Posterior vena cava (tissue), 2 donors: ENCODE measurements at places on chromosomes 13 and 19. TPM values are rescaled to one million over a fixed set of nuclear protein-coding genes. Genes with fewer than 3 reads are reported as not detected.
A peak's percentile ranks its signal among the peaks of the same experiment; 100 is the strongest.

DNA sequence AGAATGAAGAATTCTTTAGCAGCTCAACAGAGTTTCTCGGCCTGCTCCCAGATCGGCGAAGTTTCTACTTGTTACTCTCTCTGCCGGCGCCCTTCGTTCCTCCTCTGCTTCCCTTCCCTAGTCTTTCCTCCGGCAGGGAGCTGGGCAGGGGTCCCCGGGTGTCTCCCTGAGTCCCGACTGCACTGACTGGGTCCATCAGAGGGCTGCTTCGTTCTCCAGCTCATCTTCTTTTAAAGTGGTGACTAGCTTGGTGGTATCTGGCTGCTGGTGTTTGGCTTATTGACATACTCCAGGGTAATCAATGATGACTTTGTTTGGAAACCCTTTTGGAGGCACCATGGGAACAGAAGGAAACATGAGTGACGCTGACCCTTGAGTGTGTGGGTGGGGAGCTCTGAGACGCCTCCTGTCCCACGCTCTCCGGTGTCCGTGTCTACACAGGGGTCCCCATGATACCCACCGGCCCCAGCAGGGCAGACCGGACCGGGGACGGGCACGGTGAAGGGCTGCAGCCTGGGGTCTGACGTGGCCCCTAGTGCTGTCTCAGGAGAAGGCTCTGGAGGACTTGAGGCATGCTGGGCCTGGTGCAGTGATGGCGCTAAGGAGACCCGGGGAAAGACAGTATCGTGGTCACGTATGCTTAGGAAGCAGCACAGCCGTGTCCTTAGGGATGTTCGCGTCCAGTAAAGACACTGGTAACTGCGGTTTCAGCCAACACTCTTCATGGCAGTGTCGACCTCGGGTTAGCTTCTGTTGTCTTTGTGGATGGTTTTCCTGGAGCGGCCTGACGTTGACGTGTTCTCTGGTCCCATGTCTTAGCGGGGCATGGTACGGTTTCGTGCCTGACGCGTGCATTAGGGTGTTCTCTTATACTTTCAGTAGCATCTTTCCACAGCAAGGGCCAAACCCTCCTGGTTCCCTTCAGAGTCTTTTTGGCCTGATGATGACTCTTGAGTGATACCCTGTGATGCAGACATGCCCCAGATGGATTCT, 23.8 kb downstream of the NAXD start:
- DNase-seq = peak; percentile 74

- no peak for DNase-seq
These were observed 31.1 kb upstream of the SIAH3 start for GRCh38 chr13:45882626-45883025.

- DNase-seq = peak; percentile 75
These were observed 6.1 kb downstream of the ATP13A1 start for GRCh38 chr19:19657397-19657783.

DNA sequence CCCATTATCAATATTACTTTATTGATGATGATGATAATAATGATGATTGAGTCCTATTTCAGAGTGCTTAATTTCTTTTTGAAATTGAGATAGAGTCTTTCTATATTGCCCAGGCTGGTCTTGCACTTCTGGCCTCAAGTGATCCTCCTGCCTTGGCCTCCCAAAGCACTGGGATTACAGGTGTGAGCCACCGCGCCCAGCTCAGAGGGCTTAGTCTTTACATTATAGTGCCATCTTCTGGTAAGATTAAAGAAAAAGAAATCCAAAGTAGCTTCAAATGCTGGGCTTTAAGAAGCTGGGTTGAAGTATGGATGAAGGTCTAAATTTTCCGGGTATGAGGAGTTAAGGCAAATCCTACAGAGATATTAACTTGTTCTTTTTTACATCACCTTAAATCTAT, 3.4 kb upstream of the ZNF333 start:
- DNase-seq = no peak

- DNase-seq = no peak
These were observed 18.4 kb upstream of the RUBCNL start for GRCh38 chr13:46405457-46405856.

- DNase-seq = peak; percentile 95
These were observed 24.8 kb downstream of the ZNF473 start for GRCh38 chr19:50050406-50051227.

DNA sequence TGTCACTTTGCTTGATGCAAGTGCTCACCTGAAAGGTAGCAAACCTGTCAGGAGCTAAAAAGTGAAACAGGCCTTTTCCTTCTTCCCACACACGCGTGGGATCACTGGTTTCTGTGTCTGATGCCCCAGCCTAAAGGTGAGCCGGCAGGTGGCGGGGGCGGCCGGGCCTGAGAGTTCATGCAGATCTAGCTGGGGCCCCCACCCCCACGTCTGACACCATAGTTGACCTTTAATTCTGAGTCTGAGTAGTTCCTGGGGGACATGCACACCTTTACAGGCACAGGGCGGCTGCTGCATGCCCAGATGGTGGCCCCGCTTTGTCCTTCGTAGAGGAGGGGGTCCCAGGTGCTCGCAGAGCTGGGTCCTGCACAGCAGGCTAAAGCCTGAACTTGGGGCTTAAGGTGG, 345.3 kb downstream of the TEX29 start:
- DNase-seq = peak; percentile 70

DNA sequence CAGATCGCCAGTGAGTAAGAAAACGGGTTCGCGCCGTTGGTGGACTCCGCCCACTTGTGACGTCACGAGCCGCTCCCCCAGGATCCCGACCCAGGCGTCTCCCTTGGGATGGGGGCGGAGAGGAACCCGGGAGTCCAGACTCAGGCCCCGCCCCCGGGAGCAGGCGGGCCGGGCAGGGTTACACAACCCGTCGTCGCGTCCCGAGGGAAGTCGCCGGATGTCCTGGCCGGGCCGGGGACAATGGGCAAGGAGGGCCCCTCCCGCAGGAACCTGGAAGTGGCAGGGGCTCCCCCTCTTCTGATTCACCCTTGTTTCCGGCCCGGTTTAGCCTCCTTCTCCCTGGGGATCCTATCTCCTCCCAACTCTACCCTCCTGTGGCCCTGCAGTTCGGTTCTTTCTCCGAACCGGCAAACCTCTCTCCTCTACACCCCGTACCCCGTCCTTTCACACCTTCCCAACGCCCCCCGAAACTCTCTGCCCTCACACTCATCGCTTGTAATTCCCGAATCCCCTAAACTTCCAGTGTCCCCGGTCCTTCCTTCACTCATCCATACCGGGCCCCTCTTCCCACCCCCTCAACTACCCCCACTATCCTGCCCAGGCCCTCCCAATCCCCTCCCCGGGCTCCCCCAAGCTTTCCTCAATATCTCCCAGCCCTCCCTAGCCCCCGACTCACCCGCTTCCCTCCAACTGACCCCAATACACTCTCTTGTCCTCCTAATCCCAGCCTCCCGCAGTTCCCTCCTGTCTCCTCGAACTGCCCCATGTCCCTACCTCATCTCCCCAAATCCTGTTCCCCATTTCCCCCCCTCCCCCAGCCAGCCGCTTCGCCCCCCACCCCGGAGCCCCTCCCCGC, 20.0 kb upstream of the ERCC1 start:
- DNase-seq = peak; percentile 98

GRCh38 chr13:25652764-25653163, 281.0 kb downstream of the ATP8A2 start:
- DNase-seq = no peak

- DNase-seq = no peak
These were observed 21.7 kb downstream of the RFX2 start for GRCh38 chr19:6088602-6089049.

Gene THSD8
- total RNA-seq = 1.6 TPM

Gene ZNF99
- total RNA-seq = 0.32 TPM

Gene RFPL4AL1
- not detected for total RNA-seq

Gene CCDC194
- total RNA-seq = not detected
